Stimulated activated CD4-positive, alpha-beta T cell treated with anti-CD3 and anti-CD28 coated beads, Interleukin-4, amount 100 ng/mL, for 24 hours (primary cell): ENCODE measurements at places on chromosomes 5 and 9.

DNA sequence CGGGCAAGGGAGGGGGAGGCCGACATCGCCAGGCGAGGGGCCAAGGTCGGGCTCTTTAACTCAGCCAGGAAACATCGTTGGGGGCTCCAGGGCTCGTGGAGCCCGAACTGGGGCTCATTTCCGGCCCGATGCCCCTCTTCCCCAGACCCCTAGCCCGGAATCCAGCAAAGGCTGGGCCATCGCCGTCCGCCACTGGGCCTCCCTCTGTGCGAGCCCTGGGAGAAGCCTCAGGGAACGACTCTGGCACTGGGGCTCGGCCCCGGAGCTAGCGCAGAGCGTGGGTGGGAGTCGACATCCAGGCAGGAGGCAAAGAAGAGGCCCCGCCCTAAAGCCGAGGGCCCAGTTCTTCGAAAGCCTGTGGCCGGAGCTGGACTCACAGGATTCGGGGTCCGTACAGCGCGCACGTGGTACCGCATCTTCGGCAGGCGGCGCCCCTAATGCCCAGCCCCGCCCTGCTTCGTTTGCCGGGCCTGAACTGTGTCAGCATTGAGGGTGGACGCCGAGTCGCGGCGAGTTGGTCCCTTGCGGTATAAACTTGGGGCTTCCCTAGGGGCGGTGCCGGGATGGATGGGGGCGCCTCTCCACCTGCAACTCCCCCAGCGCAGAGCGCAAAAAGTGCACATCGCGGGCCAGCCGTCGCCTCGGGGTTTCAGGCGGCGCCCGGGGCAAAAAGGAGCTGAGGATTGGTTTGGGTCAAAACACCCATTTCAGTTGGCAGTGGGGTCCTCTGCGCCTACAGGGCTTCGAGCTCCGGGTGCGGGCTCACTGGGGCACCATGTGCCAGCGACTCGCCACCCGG lies 3.6 kb upstream of the PAX5 start:
- no peak for DNase-seq

DNA sequence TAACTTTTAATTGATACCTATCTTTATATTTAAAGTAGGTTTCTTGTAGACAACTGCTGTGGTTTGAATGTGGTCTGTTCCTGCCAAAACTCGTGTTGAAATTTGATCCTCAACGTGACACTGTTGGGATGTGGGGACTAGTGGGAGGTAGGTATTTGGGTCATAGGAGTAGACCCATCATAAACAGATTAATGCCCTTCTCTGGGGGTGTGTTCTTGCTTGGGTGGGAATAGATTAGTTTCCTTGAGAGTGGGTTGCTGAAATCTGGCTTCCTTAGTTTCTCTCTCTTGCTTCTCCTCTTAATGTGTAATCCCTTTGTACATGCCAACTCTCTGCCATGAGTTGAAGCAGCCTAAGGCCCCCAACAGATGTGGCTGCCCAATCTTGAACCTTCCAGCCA lies 34.6 kb upstream of the IPPK start:
- no peak for DNase-seq

DNA sequence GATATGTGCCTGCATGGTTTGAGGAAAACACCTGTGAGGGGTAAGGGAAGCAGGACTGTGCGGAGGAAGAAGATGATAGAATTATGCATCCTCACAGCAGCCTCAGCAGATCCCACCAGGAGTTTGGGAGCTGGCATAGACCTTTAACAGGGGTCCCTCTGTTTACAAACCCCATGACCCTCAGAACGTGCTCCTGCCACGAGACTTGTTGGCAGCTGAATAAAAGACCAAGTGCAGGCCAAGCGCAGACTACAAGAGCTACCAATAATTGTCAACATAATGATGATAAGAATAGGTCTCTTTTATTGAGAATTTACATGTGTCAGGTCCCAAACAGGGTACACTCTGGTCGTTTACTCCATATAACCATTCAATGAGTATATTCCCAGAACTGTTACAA lies 236.0 kb downstream of the MED10 start:
- no peak for DNase-seq

GRCh38 chr5:145775411-145775810 lies 59.7 kb downstream of the PRELID2 start:
- no peak for DNase-seq

- no peak for DNase-seq
Measured at GRCh38 chr9:37908698-37909186, 4.8 kb upstream of the SLC25A51 start.

- no peak for DNase-seq
Measured at GRCh38 chr5:9344751-9345240, 201.1 kb downstream of the SEMA5A start.
